ENCODE measurements at places on chromosomes 11 and 22. TPM values are rescaled to one million over a fixed set of nuclear protein-coding genes. Genes with fewer than 3 reads are reported as not detected.

Gene BCO2
- total RNA-seq: 1.0 TPM

Gene UCP3
- total RNA-seq: 0.15 TPM

Gene GGT5
- total RNA-seq: not detected

Gene PLAAT5
- total RNA-seq: not detected

Gene PHOX2A
- total RNA-seq: not detected
